ENCODE measurements at places on chromosomes 2 and 18.

DNA sequence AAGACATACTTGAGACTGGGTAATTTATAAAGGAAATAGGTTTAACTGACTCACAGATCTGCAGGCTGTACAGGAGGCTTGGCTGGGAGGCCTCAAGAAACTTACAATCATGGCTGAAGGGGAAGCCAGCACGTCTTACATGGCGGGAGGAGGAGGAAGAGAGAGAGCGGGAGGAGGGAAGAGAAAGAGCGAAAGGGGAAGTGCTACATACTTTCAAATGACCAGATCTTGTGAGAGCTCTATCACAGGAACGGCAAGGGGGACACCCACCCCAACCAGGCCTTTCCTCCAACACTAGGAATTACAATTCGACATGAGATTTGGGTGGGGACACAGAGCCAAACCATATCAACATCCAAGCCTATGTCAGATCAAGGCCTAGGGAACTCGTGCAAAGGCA, 24.2 kb downstream of the MYL12B start:
- no peak for DNase-seq

GRCh38 chr2:147829106-147829505, 15.7 kb upstream of the ACVR2A start:
- no peak for DNase-seq

DNA sequence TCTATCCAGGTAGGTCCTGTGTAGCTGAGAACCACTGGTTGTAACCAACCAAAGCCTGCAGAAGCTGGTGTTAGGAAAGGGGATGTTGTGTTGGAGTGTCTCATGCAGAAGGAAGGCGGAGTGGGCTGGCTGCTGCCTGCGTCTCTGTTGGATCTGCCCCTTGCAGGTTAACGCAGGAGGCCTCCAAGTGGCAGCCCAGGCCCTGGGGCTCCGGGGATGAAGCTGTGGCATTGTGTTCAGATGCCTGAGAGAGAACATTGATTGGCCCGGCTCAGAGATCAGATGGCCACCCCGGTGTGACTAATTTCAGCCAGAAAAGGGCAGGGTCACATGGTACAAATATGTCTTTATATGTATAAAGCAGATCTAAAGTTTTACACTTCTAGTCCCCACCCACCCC, 216.0 kb downstream of the GLI2 start:
- no peak for DNase-seq

- no peak for DNase-seq
These were observed 125.7 kb downstream of the RBMS1 start for GRCh38 chr2:160367887-160368286.

- no peak for DNase-seq
These were observed 3.6 kb downstream of the SCRN3 start for GRCh38 chr2:174399171-174399570.

GRCh38 chr2:239287461-239287860, 113.4 kb downstream of the HDAC4 start:
- DNase-seq = no peak

DNA sequence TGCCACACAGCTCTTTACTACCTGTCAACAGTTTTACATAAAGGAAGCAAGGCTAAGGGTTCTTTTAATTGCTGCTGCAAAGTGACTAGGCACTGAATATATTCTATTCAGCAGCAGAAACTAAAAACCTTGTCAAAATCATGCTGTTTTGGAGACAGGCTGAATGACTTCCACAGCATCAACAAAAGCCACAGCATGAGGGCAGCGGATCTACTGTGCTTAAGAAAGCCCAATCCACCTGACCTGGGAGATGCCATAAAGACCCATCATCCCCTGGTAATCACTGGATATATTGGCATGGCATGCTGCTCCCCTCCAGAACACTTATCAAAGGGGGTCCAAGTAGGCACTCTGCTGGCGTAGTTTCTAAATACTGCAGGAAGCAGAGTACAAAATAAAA, 715.1 kb upstream of the SLC8A1 start:
- no peak for DNase-seq

- DNase-seq = no peak
These were observed 156.1 kb upstream of the APCDD1 start for GRCh38 chr18:10298346-10298745.

GRCh38 chr18:23593720-23594119, 7.4 kb upstream of the NPC1 start:
- no peak for DNase-seq

DNA sequence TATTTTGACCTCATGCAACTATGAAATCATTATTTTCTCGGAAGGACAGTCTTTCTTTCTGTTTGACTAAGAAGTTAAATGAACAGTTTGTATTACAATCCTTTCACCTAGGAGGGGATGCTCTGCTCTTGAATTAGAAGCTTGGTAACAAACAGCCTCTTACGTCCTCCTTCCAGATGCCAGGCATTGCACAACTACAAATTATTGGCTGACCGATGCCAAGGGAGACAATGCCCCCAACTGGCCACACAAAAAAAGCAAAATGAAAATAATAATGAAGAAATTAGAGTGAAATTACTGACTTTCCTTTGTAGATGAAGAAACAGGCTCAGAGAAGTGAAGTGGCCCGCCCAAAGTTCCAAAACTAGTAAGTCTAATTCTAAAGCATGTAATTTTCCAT, 177.9 kb downstream of the CYRIA start:
- no peak for DNase-seq

DNA sequence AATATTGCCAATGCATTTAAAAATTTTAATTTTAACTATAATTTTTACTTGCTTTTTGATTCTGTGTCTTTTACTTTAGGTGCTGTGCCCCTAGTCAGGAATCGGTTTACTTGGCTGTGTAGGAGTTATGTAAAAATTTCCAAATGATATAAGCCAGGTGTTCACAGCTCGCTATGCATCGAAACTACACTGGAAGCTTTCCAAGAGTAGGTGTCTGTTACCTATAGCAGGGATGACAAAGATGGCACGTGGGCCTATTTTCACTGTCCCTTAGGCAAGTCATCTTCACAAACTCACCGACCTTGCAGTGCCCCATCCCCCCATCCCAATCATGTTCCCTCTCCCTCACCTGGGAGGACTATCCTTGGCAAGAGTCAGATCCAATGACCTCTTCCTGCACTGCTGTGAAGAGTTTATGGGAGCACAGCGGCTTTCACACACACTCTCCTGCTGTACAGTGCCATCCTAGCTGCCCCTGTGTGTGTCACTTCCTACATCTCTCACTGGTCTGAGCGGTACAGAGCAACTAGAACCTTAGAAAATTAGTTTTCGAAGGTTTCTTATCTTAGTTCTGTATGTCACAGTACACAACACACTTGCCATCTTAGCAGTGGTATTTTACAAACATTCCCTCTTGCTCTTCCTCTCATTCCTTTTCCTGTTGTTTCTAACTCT, 49.2 kb upstream of the NAB1 start:
- DNase-seq = no peak

DNA sequence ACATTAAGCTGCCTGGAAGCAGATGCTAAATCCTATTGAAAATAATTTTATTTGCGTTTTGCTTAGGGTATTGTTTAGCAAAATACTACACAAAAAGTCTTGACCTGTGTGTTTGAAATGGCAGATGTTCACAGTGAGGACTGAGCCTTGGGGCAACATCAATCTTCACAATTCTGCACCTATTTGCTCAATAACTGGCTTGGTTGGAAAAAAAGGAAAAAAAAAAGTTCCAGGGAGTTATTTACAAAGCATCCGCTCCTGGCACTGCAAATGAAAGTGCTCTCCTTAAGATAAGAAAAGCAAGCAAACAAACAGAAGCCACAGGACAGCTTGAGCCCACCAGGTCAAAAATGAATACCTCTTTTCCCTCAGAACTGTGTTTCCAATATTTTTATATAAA, 77.7 kb downstream of the MAP2 start:
- no peak for DNase-seq

GRCh38 chr2:129709956-129710598, 269.4 kb upstream of the RAB6C start:
- no peak for DNase-seq

- no peak for DNase-seq
These were observed 310.4 kb upstream of the CCDC68 start for GRCh38 chr18:55269622-55270021.

- DNase-seq = no peak
These were observed 5.1 kb upstream of the RAB27B start for GRCh38 chr18:54822872-54823845.

DNA sequence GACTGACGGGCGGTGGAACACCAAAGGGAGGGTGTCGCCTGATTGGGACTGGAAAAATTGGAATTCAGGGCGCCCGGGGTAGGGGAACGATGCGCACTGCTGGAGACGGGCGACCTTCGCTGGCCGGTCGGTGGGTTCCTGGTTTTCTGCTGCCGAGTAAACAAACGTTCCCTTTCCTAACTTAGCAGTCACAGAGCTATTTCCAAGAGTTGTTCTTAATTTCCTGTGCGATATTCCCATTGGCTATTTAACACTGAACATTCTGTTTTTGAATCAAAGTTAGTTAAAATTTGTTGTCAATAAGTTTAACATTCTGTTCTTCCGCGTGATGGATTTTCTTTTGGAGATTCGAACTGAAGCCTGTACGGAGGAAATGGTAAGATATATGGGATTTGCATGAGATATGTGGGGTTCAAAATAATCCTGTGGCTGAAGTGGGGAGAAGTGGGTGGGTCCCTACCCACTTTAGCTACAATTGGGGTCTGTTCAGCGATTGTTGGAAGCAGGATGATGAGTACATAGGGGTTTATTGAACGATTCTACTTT, 862 bp downstream of the C18orf54 start:
- no peak for DNase-seq

Measured in upper lobe of right lung (tissue), 1 donor.